ENCODE measurements at places on chromosomes 16 and 17. TPM values are rescaled to one million over a fixed set of nuclear protein-coding genes. Genes with fewer than 3 reads are reported as not detected.

CCL13 gene
- total RNA-seq: 3.2 TPM

DNA sequence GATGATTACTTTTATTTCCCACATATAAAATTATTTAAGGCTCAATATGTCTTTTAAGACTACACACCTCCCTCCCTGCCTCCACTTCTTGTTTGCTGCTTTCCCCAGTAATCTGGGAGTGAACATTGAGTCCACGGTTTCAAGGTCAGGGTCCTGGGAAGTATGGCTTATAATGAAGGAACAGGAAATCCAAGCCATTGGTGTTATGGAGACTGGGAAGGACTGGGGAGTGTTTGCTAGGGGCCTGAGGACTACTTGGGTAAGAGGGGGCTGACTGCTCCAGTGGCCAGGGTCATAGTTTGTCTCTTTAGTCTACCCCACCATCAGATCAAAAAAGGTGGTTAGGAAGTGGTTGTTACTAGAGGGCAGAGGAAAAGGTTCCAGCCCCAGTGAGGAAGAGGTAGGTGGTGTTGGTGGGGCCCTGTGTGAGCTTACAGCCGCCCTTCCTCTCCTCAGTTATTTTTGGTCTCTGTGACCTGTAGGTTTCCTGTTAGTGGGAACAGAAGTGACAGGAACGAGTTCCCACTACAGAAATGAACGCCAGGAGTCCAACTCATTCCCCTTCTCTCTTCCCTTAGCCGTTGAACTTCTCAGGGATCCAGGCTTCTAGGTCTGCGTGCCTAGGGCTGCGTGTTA lies 742 bp upstream of the SLC16A13 start:
- DNase-seq: no peak

DNA sequence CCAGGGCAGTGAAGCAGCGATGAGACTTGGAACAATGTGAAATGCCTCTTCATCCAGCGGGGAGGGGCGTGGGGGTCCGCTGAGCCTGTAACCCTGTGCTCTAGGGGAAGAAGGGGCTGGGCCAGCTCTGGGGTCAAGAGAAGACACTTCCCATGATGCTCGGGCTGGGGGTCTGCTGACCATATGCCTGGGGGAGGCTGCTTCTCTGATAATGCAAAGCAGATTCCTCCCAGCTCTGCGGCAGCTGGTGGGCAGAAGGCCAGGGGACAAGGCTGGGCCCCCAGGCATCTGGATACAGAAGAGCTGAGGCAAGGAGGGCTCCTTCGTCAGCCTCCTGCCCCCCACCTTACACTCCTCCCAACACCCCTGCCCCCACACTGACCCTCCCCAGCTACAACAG lies 24.7 kb downstream of the NGFR start:
- DNase-seq: no peak

DNA sequence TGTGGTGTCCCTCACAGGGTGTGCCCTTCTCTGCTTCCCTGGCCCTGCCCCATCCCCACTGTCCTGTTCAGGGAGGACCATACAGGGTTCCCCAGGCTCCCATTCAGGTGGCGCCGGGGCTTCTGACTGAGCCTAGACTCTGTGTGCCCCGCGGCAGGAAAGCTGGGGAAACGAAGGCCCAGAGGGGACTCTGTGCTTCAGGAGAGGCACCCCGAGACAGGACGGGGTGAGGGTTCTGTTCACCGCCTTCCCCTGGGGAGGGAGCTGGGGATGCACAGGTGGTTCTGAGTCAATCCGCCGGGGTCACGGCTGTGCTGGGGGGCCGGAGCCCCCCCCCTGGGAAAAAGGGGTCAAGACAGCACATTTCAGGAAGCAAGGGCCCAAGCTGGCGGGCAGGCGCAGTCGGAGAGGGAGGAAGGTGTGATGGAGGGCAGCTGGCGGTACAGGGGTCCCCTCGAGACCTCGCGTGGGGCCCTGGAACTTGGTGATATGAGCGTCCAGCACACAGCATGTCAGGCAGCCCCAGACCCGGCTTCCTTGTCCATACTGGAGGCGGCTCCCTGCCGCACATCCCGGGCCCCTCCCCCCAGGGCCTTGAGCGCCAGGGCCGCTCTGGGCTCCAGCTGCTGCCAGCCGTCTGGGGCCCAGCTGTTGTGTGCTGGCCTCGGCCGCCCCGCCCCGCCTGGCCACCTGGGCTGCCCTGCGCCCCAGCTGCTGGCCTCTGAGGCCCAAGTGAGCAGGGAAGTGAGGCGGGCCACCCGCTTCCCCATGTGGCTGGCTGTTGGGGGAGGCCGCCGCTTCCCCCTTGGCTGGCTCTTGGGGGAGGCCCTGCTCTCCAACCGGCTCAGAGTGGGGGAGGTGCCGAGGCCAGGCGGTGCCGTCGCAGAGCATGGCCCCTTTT lies 5.6 kb upstream of the NOTUM start:
- DNase-seq: no peak

KRT15 gene
- not detected for total RNA-seq
